ENCODE measurements at places on chromosomes 1 and 21. TPM values are rescaled to one million over a fixed set of nuclear protein-coding genes. Genes with fewer than 3 reads are reported as not detected.

DNA sequence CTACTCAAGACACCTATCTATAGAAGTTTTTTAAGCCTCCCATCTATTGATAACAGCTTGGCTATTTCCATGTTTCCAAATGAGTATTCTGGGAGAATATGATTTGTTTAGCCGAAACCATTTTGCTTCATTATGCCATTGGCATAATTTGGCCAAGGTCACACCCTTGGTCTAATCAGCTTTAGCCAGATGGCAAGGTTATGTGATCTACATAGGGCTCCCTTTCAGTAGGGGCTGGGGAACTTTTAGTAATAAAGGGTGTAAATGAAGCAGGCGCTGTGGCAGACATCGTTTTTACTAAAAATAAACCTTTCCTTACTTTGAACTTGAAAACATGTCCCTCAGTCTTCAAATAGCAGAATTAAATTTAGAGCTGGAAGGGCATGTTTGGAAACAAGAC is 3.0 kb upstream of the PDC start:
- DNase-seq, result no peak

DNA sequence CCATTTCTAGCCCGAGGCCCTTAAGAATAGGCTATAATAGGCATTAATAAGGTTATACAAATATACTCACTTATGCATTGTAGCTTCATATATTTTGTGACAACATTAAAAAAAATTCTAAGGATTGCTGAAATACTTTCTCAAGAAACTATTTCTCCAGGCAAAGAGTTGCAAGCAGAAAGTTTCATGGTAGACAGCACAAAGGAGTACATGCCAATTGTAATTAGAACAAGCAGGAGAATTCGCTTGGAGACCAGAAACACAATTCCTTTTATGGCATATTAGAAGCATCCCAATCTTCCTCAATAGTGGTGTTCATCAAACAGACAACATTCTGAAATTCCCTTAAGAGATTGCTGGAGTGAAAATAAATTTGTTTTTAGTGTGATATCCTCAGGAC is 122.8 kb downstream of the CRB1 start:
- no peak for DNase-seq

- DNase-seq, result no peak
These were observed 42.7 kb upstream of the SLC16A1 start for GRCh38 chr1:112998592-112999235.

GRCh38 chr1:79874289-79874688 is 867.8 kb upstream of the ADGRL4 start:
- DNase-seq, result no peak

The RPE65 gene
- polyA plus RNA-seq, result 0.06 TPM

DNA sequence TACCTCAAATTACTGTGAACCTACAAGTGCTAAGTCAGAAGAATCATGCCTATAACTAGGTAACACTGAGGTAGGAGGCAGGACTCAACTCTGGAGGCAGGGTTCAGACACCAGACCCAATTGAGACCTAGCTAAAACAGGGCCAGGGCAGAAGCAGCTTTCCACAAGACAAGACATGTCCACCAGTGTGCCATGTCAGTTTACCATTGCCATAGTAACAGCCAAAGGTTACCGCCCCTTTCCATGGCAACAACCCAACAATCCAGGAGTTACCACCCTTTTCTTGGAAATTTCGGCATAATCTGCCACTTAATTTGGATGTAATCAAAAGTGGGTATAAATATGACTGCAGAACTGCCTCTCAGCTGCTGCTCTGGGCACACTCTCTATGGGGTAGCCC is 432.3 kb downstream of the DPYD start:
- DNase-seq, result no peak

GRCh38 chr21:15826147-15826780 is 96.5 kb downstream of the USP25 start:
- no peak for DNase-seq

DNA sequence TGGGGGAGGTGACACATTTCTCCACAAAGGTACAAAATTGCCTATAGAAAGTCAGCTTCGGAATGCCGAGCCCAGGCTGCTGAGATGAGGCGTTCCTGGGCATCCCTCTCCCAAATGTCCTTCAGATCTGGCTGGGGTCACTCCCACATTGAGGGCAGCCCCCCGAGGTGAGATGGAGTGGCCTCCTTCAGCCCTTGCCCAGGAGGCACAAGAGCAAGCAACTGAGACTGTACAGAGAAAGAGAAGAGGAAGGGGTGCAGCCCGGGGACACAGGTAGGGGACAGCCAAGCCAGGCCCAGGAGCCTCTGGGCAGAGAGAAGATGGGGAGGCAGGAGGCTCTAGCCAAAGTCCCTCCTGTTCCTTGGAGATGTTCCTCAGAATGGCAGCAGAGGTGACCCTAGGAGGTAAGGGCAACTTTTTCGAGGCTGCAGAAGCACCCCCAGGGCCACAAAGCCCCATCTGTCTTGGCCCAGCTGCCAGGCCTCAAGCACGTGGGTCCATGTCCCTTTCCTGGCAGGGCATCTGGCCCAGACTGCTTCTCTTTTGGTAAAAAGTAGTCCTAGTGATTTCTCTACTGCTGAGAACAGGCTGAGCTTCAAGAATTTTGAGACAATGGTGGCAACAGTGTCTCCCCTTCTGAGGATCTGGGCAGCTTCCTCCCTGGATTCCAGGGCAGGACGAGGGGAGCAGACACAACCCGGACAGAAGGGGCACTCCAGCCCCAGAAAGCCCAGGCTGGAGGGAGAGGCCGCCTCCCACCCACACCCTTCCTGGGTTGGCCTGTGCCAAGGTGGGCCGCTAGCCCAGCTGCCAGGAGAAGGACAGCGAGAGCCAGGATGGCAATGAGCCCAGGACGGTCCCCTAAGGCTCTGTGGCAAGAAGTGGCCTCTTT is 68.0 kb downstream of the LRRN2 start:
- no peak for DNase-seq

The ST6GALNAC5 gene
- polyA plus RNA-seq, result 4.5 TPM

DNA sequence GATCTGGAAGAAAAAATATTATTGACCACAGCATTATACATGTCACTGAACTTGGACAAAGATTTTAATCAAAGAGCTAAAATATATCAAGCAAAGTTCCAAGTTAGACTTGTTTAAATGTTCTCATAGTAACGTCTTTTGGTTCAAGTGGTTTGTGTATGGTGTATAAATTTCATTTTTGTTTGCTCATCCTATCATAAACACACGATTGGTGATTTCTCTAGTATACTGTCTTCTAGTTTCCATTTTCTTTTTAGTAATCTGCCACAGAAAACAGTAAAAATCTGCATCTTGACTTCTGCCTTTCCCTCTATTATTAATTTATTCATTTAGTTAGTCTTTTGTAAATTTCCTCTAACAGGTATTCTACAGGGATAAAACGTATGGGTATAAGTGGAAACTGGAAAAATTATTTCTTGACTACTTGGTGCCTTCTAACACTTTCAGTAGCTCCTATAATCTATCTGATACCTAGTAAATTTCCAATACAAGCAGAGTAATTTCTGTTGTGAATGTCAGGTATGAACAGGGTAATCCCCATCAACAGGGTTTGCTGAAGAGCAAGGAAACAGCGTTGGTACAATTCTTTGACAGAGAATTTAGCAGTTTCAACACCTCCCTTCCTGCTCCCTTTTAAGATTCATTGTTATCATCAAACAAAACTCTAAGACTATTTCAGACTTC is 268.0 kb downstream of the PTPRC start:
- no peak for DNase-seq

The OR2T2 gene
- not detected for polyA plus RNA-seq

DNA sequence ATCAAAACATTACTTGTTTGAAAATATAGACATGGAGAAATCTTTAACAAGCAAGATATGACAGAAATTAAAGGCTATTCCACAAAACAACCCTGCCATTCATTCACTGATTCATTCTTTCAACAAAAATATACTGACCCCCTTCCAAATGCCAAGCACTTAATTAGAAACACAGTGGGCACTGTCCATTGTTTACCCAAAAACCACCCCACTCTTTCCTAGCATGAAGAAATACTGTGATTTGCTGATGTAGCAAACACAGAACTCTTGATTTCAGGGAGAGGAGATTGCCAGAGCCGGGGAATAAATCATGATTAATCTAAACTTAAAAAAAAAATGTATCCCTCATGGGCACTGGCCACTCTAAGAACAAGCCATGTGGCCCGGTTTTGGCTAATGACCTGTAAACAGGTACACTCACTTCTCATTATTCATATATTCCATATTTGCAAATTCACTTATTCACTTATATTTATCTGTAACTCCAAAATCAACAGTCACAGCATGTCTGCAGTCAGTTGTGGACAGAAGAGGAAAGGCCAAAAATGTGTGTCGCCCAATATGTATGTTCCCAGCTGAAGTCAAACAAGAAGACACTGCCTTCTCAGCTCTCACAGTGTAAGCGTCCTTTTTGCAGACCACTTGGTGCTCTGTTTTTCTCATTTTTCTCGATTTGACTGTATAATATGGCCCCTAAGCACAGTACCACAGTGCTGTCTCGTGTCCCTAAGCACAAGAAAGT is 133.1 kb downstream of the SMYD3 start:
- DNase-seq, result no peak

The EPS15 gene
- polyA plus RNA-seq, result 40.0 TPM

The ANGPTL3 gene
- polyA plus RNA-seq, result 5.1 TPM

DNA sequence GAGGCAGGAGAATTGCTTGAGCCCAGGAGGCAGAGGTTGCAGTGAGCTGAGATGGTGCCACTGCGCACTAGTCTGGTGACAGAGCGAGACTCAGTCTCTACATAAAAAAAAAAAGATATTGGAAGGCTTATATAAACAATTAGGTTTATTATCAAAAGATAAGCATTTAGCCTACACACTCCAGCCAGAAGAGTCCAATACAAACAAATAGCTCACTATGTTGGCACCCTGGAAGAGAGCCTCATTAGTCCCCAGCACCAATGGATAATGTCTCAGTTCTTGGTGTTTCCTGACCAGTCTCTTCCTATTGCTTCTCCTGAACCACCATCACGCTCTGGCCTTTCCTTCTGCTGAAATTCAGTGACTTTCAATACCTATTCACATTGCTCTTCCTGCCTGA is 48.6 kb upstream of the ATP1A1 start:
- DNase-seq, result no peak

The PROX1 gene
- 8.0 TPM for polyA plus RNA-seq

The C1QA gene
- polyA plus RNA-seq, result 10.7 TPM

The CRP gene
- polyA plus RNA-seq, result not detected

The CHRNB2 gene
- polyA plus RNA-seq, result 0.67 TPM

DNA sequence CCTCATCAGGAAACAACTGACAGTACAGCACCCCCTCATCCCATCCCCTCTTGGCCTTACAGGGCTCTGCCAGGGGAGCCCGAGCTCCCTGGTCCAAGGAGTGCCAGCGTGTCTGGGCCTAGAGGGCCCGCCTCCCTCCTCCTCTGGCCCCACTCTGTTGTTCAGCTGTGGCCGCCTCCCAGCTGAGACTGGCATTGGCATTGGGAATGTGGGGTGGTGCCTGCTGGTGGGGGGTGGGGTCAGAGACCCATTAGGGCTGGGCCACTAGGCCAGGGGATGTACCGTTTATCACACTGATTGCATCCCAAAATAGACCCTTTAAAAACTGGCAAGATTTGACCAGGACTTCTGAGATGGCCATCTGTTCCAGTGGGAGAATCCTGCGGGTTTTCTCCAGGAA is 1.4 kb downstream of the LDLRAP1 start:
- no peak for DNase-seq

DNA sequence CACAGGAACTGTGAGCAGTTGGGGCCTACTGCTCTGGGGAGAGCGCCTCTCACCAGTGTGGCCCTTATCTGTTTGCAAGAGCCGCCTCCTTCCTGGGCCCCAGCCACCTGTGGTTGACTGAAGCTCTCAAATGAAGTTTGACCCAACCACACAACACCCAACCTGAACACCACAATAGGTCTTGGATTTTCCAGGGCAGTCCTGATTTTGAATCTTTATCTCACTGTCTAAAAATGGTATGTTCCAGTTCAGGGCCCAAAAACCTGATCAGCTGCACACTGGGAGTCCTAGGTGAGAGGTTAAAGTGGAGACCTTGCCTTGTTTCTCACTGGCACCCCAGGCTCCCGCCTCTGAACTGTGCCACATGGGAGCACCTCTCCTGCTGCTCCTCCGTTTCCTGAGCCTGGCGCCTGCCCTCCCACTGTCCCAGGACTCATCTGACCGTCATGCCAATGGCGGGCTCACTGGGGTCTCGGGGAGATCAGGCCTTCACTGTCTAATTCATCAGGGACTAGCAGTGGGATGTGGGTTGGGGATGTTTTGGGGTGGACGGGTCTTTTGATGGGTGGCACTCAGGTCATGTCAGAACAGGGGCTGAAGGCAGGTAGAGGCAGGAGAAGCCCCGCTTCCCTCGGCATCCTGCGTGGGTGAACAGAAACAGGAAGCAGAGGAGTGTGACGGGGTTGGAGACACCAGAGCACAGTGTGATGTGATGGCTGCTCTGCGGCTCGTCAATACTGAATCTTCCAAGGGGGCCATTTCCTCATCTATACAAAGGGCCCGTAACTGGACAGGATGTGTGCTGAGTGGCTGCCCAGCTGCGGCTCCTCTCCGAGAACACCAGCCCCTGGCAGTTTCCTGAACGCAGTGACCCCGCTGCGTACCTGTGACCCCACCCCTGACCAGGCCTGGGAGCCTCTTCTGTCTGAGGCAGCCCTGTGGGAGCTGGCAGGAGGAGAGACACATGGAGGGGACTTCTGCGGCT is 59.6 kb upstream of the ITPKB start:
- DNase-seq, result no peak

DNA sequence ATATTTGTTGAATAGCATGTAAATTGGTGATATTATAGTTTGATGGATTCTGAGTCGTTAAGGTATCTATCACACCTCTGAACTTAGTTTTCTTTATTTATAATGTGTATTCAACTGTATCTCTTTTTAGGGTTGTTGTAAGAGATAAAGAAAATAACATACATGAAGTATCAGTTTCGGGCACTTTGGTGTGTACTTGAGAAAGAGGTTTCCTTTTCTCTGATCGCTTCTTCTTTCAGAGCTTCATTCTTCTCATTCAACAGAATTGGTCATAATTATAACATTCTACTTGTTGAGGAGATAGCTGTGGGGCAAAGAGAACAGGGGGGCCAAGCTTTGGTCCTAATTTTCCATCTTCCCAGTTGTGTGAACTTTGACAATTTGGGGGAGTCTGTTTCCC is 508.0 kb downstream of the PLPP3 start:
- DNase-seq, result no peak

GRCh38 chr1:7333094-7333493 is 438.0 kb upstream of the VAMP3 start:
- DNase-seq, result no peak

The OR14I1 gene
- not detected for polyA plus RNA-seq

The PCSK9 gene
- 1.2 TPM for polyA plus RNA-seq

DNA sequence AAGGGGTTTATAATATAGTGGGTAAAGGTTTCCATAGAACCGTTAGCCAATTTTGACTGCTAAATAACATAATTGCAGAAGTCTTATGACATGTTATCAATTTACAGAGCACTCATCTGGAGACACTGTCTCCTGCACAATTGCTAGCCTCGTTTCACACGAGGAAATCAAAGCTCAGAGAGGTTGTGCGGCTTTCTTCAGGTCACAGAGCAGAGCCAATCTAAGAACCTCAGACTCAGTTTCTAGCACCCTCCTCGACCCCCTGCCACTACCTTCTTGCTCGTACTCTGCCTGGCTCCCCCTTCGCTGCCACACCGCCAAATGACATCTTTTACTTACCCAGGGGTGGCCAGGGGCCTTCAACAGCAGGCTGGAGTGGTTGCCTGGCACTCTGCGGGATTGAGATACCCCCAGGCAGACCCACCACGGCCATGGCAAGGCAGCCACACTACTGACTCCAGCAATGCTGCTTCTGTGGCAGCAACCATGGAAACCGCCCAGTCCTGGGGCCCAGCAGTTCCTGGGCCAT is 16.0 kb upstream of the CASZ1 start:
- no peak for DNase-seq

The IRF6 gene
- polyA plus RNA-seq, result 13.6 TPM

The CFAP74 gene
- polyA plus RNA-seq, result 0.59 TPM
